ENCODE measurements at places on chromosomes 6 and 20.
A peak's percentile ranks its signal among the peaks of the same experiment; 100 is the strongest.

- DNase-seq: no peak
Measured at GRCh38 chr20:22719167-22719591, 134.8 kb upstream of the FOXA2 start.

DNA sequence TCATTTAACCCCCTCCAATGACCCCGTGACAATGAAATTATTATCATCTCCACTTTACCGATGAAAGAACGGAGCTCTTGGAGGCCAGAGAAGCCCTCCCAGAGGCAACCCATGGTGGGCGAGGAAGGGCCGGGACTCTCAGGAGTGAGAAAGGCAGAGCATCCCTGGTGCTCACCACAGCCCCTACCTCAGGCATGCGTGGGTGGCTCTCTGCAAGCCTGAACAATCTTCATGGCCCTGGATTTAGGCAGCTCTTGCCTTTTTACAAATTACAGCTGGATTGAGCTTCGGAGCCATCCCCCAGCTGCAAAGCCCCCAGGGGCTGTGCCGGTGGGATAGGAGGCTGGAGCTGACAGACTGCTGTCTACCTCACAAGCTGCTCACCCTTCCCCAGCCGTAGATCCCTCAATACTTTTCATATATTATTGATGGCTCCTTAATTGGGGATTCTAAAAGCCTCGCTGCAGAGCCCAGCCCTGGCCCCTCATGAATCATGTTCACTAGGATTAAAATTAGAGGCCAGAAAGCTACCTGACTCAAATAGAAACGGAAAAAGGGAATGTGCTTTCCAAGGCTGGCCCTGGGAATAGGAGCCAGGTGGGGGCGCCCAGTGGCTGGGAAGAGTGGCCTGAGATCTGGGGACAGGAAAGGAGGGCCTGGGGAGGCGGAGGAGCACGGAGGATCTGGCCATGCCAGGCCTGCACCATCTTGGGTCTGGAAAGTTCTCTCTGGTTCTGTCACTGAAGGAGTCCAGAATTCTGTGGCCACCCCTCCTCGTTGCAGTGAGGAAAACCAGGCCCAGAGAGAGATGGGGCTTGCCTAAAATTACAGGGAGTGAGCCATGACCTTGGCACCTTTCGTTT is 29.1 kb downstream of the CPNE5 start:
- no peak for DNase-seq

DNA sequence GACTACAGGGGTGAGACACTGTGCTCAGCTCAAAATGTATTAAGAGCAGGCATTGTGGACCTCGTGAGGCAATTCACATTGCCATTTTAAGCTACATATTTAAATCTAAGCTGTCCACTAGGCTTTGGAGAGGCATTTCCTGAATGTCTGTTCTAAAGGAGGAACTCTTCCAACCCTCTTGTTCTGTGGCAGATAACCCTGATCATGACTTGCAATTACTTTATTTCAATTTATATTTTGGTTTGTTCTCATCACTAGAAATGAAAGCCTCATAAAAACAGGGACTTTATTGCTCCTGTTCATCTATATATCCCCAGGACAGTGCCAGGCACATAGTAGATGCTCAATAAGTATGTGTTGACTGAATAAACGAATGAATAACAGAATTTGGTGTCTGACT is 84.0 kb upstream of the SALL4 start:
- no peak for DNase-seq

DNA sequence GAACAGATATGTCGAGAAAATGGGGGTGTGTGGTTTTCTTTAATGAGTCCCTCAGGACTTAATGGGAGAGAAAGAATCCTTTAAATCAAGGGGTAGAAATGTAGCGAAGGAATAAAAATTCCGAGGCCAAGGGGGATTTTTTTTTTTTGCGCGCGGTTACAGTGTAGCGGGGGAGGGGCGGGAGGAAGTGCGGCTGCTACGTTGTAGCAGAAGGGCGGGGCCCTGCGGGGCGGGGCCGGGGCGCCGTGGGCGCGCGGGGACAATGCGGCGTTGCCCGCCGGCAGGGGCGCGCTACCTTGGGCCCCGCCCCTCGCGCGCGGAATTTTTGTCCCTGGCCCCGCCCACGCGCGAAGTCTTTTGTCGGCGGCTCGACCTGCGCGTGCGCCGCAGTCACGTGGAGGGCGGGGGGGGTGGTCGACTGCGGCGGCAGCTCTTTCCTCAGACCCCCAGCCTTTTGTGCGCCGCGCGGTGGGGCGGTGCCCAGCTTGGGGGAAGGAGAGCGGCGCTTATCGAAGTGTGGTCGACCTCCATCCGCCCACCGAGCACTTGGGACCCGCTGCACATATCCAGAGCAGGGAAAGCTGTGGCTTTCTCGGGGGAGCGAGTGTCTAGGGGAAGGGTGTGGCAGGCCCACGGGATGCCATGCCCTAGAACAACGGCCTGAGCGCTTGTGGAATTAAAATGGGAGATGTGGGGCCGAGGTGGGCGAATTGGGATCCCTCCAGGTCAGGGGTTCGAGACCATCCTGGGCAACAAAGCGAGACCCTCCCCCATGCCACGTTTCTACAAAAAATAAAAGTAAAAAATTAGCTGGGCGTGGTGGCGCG is 1.3 kb downstream of the TUBB start:
- DNase-seq: peak; percentile 95

GRCh38 chr6:164379795-164380194 is 929.6 kb downstream of the C6orf118 start:
- no peak for DNase-seq

DNA sequence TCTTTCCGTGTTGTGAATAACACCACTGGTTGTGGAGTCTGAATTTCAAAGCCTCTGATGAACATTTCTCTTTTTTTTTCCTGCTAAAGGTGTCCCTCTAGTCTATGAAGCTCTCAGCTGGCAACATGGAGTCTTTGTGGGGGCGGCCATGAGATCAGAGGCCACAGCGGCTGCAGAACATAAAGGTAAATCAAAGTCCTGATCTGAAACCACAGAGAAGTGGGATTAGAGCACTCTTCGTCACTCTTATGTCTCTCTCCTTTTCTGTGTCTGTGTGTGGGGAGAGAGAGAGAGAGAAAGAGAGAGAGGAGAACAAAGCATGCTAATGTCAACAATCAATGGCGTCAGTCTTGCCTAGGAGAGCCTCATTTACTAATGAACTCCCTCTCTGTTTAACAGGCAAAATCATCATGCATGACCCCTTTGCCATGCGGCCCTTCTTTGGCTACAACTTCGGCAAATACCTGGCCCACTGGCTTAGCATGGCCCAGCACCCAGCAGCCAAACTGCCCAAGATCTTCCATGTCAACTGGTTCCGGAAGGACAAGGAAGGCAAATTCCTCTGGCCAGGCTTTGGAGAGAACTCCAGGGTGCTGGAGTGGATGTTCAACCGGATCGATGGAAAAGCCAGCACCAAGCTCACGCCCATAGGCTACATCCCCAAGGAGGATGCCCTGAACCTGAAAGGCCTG is 4.2 kb downstream of the PCK1 start:
- no peak for DNase-seq

DNA sequence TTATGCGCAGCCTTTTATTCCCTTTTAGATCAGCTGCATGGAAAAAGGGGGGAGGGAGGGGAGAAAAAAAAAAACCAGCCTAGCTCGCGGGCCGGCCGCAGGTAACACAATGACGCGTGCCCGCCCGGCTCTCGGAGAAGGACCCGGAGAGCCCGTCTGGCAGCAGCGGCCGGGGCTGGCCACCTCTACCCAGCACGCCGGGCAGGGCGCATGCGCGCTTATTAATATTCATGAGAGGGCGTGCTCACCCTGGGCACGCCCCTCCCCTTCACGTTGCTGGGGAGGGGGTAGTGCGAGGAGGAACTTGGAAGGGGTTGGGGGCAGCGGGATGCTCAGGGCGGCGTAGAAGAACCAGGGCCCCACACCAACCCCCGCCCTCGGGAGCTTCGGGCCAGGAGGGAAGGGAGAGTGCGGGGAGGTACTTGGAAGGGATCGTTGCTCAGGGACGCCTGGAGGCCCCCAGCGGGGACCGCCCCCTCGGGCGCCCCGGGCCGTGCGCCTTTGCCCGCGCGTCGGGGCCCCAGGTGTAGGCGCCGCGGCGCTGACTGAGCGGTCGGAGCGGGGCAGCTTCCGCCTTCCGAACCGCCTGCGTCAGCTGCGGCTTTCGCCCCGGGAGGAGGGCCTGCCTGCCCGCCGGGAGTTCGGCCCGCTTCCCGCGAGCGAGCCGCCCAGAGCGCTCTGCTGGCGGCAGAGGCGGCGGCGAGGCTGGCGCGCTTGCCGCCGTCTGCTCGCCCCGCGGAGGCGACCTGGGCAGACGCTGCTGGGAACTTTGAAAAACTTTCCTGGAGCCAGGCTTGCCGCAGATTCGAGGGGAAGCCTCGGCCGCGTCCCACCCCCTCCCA is at the start of gene JAG1:
Gene JAG1 (minus strand): TSS at position 158 of the 842 bp plus-strand sequence. CDS start 469 bp downstream, outside the sequence.
- peak; percentile 87 for DNase-seq

GRCh38 chr20:33320006-33320405 is 37.0 kb downstream of the BPIFB1 start:
- DNase-seq: no peak

DNA sequence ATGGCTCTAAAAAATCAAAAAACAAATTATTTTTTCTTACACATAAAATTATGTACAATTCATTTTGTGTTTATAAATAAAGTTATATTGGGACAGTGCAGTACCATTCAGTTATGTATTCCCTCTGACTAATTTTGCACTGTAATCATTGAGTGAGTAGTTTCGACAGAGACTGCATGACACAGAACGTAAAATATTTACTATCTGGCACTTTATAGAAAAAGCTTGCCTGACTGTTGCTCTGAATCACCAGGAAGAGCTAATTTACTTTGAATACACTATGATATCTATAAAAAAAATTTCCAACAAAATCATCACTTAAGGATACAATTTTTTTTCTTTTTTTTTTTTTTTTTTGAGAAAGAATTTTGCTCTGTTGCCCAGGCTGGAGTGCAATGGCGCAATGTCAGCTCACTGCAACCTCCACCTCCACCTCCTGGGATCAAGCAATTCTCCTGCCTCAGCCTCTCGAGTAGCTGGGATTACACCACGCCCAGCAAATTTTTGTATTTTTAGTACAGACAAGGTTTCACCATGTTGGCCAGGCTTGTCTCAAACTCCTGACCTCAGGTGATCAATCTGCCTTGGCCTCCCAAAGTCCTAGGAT is 11.0 kb upstream of the KHDC1L start:
- no peak for DNase-seq

GRCh38 chr6:26500102-26500501 is at the start of gene BTN1A1:
TSS of gene BTN1A1 (plus strand) at chr6:26500303. CDS start at chr6:26501287, 984 bp downstream.
- no peak for DNase-seq

GRCh38 chr6:3377536-3378397 is 79.1 kb downstream of the SLC22A23 start:
- no peak for DNase-seq

DNA sequence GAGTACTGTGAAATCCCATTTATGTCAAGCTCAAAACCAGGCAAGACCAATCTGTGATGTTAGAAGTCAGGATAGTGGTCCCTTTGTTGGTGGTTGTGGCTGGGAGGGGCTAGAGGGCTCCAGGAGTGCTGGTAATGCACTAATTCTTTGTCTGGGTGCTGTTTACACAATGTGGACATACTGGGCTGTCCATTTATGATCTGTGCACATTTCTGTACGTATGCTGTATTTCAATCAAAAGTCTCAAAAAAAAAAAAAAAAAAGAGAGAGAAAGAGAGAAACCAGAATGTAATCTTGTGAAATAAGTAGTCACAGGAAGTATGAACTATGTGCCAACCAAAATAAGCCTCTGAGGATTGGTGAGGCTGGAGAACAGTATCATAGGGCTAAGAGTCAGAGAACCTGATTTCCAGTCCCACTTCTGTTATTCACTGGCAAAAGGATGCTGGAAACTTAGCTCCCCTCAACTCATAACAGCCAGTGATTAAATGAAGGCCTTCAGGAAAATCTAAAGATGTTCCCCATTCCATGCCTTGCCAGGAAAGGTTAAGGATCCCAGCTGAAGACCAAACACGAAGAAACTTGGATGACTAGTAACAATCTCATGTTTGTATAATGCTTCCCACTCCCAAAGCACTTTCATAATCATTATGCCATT is 19.6 kb upstream of the TRAM2 start:
- no peak for DNase-seq

DNA sequence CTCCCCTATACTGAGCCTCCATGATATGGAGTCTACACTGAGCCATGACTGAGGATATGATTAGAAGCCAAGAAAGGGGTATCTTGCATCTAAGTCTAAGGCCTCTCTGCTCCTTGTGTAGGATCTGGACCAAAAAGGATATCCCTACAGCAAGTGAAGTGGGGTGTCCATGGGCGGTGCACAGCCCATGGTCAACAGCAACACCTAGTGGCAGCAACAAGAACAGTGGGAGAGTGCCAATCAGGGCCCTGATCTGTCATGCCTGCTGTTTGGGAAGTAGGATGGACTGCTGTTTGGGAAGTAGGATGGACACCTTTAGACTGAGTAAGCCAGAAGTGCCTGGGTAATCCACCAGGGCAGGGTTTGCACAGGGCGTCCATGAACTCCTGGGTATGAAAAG is 22.4 kb downstream of the PTGIS start:
- no peak for DNase-seq

GRCh38 chr6:44959651-44960050 is 368.5 kb upstream of the RUNX2 start:
- no peak for DNase-seq

GRCh38 chr6:119749335-119749734 is 399.8 kb upstream of the MAN1A1 start:
- DNase-seq: no peak

- DNase-seq: no peak
Measured at GRCh38 chr20:37095108-37095598, 644 bp downstream of the RBL1 start.

DNA sequence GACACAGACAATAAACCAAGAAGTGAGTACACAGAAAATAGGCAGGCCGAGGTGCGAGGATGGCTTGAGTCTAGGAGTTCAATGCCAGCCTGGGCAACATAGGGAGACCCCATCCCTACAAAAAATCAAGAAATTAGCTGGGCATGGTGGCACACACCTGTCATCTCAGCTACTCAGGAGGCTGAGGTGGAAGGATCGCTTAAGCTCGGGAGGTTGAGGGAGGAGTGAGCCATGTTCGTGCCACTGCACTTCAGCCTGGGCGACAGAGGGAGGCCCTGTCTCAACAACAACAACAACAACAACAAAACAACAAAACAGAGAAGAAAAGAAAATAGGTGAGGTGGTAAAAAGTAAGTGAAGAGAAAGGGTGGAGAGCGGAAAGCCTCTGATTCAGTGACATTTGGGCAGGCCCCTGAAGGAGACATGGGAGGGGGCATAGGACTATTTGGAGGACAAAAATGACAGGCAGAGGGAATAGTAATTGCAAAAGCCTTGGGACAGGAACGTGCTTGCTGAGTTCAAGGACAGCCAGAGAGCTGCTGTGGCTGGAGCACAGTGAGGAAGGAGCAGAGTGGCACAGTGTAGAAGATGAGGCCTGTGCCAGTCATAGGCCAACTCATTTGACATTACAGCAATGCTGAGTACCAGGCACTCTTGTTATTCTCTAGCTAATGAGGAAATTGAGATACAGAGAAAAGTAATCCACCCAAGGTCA is 160.6 kb downstream of the VEGFA start:
- no peak for DNase-seq

Data from NCI-H446 (cell line).